WTC11 (cell line): ENCODE measurements at places on chromosomes 6 and 20. TPM values are rescaled to one million over a fixed set of nuclear protein-coding genes. Genes with fewer than 3 reads are reported as not detected.

DNA sequence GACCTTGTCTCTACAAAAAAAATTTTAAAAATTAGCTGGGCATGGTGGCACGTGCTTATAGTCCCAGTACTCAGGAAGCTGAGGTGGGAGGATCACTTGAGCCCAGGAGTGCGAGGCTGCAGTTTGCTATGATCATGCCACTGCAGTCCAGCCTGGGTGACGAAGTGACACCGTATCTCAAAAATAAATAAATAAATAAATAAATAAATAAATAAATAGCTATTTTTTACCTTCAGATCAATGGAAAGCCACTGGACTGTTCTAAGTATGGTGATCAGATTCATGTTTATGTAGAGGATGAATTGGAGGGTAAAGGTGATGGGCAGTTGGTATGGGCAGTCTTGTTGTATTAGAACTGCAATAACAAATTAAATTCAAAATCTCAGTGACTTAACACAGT is 24.0 kb downstream of the DSTN start:
- DNase-seq: no peak
- H3K27ac ChIP-seq: no peak overlapping the region
- no peaks in the 10 kb centered on the region for H3K27me3 ChIP-seq
- peaks cover 2% of the 10 kb centered on the region; the same call in 1 of the 2 replicates for H3K36me3 ChIP-seq
- H3K4me1 ChIP-seq: peaks cover 41% of the 10 kb centered on the region

DNA sequence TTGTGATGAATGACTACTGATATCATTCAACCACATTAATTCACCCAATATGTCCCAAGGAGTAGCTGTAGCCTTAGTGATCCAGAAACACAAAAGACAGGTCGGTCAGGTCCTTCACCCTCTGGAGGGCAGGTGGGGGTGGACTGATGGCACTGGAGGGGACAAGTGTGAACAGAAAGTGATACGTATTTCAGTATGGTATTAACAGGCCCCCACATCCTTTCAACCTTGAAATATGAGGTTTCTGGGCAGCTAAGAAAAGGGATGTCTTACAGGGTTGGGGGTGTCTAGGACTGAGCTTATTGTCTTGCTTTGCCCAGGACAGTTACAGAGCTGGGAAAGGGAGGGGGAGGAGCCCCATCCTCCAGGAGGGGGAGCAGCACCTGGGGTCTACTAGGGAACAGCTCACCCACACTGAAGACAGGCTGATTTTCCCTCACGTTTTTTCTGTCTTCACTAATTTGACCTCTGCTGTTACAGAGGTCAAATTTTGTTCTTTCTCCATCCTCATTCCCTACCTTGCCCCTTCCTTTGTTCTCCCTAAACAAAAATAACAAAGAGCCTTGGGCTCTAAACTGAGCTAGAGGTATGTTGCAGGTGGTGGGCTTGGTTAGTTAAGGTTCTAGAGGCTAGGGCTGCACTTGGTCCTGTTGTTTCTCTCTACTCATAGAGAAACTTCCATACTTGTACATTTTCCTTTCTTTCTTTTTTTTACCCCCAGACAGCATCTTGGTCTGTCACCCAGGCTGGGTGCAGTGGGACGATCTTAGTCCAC is 38.0 kb upstream of the EEF1A1 start:
- H3K4me3 ChIP-seq: no peak overlapping the region; the same call in 1 of the 2 replicates
- H3K4me1 ChIP-seq: peaks cover 26% of the 10 kb centered on the region
- no peaks in the 10 kb centered on the region for H3K27me3 ChIP-seq
- DNase-seq: no peak

DNA sequence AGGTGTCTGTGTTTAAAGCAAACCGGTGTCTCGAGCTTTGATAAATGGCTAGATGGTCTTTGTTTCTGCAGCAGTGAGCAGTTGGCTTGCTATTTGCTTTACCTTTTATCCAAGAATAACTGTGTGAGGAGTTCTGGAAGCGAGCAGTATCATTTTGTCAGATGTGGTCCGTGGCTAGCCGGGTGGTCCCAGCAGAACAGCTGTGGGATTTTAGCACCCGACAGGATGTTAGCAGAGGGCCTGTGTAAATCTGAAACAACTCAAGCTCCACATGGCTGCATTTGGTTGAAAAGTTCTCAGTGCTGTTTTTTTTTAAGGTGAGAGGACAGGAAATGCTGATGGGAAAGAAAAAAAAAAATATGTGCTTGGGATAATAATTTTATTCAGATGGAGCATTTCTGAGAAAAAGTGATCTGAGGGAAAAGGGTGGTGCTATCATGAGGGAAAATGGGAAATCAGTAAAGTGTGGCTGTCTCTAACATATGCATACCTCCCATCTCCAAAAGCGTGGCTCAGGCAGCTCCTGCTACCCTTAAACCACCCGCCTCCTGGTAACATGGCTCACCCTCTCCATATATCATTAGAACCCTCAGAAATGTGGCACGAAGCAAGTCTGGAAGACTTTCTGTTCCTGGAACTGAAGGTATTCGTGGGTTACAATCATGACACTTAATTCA is 215.4 kb downstream of the TSHZ2 start:
- no peak overlapping the region for H3K4me3 ChIP-seq
- DNase-seq: no peak
- H3K4me1 ChIP-seq: peaks cover 16% of the 10 kb centered on the region
- no peaks in the 10 kb centered on the region for H3K36me3 ChIP-seq
- no peak overlapping the region for H3K27ac ChIP-seq

- no peak for DNase-seq
- peaks cover 6% of the 10 kb centered on the region; the same call in 1 of the 2 replicates for H3K36me3 ChIP-seq
- no peak overlapping the region for H3K4me3 ChIP-seq
- H3K27ac ChIP-seq: no peak overlapping the region
Measured at GRCh38 chr6:102581378-102582124, 1188.0 kb downstream of the GRIK2 start.

DNA sequence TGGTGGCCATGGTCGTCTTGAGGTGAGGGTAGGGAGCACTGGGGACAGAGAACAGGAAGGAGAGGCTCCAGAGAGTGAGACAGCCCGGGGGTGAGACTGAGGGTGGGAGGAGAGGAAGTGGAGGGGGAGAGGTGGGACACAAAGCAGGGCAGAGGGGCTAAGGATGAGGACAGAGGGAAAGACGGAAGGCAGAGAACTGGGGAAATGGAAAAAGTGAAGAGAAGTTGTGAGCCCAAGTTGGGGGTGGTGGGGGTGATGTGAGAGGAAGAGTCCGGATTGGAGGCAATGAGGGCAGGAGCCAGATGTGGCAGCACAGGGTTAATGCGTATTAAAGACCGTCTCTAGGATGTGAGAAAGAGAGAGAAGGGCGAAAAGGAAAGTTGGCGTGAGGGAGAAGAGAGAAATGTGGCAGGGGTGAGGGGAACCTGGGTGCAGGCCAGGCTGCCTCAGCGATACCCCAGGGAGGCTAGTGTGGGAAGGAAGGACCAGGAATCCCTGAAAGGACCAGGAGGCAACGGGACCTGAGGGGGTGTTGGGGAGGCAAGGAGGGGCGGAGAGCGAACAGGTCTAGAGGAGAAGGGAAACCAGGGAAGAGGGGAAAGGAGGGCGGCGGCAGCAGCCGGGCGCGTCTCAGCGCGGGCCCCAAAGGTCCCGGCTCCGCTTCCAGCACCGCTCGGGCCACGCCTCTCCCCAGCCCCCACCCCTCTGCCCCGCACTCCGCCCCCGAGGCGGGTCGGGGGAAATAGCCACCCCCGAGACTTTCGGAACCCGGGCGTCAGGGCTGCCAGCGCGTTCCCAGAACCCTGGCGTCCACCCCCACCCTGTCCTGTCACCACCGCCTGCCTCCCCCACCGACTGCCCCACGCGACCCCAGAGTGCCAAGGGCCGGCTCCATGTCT is at the start of gene PPP1R18:
PPP1R18 (minus strand) TSS at position 637 of the 899 bp plus-strand sequence; CDS start at position 10, 627 bp downstream.
- H3K4me3 ChIP-seq: peak within 1 kb of the TSS; percentile 80
- peak; percentile 59 for DNase-seq
- H3K27ac ChIP-seq: peak within 1 kb of the TSS; percentile 39; the same call in 1 of the 2 replicates

DNA sequence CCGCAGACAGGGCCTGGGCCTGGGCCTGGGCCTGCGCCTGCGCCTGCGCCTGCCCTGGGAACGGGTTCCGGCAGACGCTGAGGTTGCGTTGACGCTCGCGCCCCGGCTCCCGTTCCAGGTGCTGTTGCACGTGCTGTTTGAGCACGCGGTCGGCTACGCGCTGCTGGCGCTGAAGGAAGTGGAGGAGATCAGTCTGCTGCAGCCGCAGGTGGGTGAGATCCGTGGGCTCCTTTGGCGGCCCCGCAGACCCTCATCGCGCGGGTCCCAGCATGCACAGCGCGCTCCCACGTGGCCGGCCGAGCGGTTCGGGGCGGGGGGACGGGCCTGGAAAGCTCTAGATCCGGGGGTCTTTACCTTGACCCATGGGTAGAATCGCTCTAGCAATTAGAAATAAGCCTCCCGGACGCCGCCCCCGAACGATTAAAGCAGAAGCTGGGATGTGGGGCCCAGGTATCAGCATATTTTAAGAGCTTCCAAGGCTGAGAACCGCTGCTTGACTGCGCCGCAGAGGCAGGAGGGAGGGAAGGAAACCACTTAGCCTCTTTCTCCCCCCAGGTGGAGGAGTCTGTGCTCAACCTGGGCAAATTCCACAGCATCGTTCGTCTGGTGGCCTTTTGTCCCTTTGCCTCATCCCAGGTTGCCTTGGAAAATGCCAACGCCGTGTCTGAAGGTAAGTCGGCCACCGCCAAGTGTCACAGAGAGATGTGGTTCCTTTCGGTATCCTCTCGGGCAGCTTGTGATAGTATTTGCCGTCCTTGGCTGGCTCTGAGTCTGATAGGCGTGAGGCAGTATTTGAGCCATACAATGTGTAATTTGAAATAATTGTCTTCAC is 508 bp downstream of the NOP56 start:
- H3K4me1 ChIP-seq: peaks cover 24% of the 10 kb centered on the region
- DNase-seq: no peak
- peak overlapping the region; percentile 76; the same call in 1 of the 2 replicates for H3K27ac ChIP-seq
- peak overlapping the region; percentile 84 for H3K4me3 ChIP-seq

GRCh38 chr6:87742106-87742505 is 40.1 kb upstream of the AKIRIN2 start:
- H3K27me3 ChIP-seq: no peaks in the 10 kb centered on the region
- DNase-seq: no peak
- no peaks in the 10 kb centered on the region for H3K36me3 ChIP-seq
- H3K4me1 ChIP-seq: no peaks in the 10 kb centered on the region

- no peaks in the 10 kb centered on the region for H3K36me3 ChIP-seq
- DNase-seq: peak; percentile 74
- peak overlapping the region; percentile 48 for H3K4me3 ChIP-seq
- H3K27me3 ChIP-seq: no peaks in the 10 kb centered on the region
Measured at GRCh38 chr6:24283043-24283985, 74.5 kb downstream of the DCDC2 start.

Gene CRIP3
- 44.7 to 48.9 TPM (median 45.6 TPM) in 3 replicates for total RNA-seq

DNA sequence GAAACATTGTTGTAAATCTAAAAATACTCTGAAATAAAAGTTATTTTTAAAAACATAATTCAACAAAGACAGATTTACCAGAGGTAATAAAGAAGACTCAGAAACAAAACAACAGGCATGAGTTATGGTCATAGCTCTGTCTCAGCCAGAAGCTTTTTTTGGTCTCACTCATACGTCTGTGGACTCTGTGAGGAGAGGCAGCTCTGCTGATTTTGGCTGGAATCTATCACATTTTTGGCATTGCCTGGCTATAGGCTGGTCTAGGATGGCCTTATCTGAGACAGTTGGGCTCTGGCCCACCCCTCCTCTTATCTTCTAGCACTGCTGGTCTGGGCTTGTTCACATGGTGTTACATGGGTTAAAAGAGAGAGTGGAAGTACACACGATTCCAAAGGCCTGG is 514.0 kb upstream of the BTBD3 start:
- H3K4me3 ChIP-seq: no peak overlapping the region
- DNase-seq: no peak
- no peaks in the 10 kb centered on the region for H3K36me3 ChIP-seq
- no peaks in the 10 kb centered on the region for H3K27me3 ChIP-seq

DNA sequence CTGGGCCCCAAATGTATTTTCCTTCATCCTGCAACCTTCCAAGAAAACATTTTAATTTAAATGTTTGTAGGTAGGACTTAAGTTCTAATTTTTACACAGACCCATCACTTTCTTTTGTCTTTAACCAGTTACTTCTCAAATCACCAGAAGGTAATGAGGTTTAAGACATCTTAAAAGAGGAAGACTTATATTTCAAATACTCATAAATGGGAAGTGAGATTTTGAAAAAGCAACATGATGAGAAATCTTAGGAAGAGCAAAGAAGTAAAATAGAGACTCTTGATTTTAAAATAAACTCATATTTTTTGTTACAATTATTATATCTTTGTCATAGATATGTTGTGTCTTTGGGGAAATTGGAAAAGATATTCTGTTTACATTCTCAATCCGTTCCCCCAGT is 82.3 kb downstream of the SYNE1 start:
- DNase-seq: no peak
- H3K4me3 ChIP-seq: no peak overlapping the region
- H3K4me1 ChIP-seq: no peaks in the 10 kb centered on the region
- peaks cover 10% of the 10 kb centered on the region for H3K36me3 ChIP-seq
- no peak overlapping the region for H3K27ac ChIP-seq

GRCh38 chr6:139944976-139945375 is 570.5 kb upstream of the CITED2 start:
- DNase-seq: no peak
- peaks cover 5% of the 10 kb centered on the region; the same call in 1 of the 2 replicates for H3K36me3 ChIP-seq
- H3K4me3 ChIP-seq: no peak overlapping the region
- no peaks in the 10 kb centered on the region for H3K27me3 ChIP-seq
- peaks cover 39% of the 10 kb centered on the region for H3K4me1 ChIP-seq
- H3K27ac ChIP-seq: no peak overlapping the region

- H3K36me3 ChIP-seq: peaks cover 8% of the 10 kb centered on the region
- no peak overlapping the region for H3K4me3 ChIP-seq
- no peaks in the 10 kb centered on the region for H3K27me3 ChIP-seq
- H3K4me1 ChIP-seq: peaks cover 34% of the 10 kb centered on the region
Measured at GRCh38 chr6:106894978-106895702, 79.4 kb downstream of the CD24 start.

DNA sequence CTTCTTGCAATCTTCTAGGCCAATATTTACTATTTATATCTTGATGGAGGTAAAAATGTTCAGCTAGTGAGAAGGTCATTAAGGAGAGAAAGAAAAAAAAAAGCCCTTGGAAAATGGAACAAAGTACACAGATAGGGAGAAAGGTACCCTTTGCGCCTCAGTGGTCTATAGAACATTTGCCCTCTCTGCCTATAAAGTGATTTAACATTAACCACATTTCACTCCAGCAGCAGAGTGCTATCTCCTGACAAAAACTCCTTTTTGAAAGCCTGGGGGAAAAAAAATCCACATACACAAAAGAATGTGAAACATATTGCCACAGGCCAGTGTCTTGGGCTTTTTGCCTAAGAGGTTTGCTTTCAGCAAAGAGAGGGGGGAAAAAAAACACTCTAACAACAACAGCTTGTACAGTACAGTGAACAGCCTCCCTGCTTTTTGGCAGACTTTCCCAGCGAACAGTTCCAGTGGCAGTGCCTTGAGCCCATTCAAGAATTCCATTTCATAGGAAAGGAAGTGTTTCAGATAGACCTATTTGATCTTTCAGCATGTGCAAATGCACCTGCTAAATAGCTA is 695 bp downstream of the ARHGAP18 start:
- H3K4me3 ChIP-seq: peak overlapping the region; percentile 93
- peaks cover 40% of the 10 kb centered on the region for H3K4me1 ChIP-seq

- no peaks in the 10 kb centered on the region for H3K27me3 ChIP-seq
- peak overlapping the region; percentile 88 for H3K27ac ChIP-seq
- peaks cover 71% of the 10 kb centered on the region for H3K4me1 ChIP-seq
- H3K4me3 ChIP-seq: no peak overlapping the region
- H3K36me3 ChIP-seq: peaks cover 81% of the 10 kb centered on the region
Measured at GRCh38 chr20:49288250-49288751, 10.4 kb upstream of the ZNFX1 start.

GRCh38 chr20:41116282-41116956 is 20.9 kb upstream of the PLCG1 start:
- H3K27me3 ChIP-seq: no peaks in the 10 kb centered on the region
- no peak overlapping the region for H3K4me3 ChIP-seq
- no peaks in the 10 kb centered on the region for H3K4me1 ChIP-seq
- no peak overlapping the region for H3K27ac ChIP-seq
- peaks cover 80% of the 10 kb centered on the region for H3K36me3 ChIP-seq
